ENCODE measurements at places on chromosomes 7 and 10. TPM values are rescaled to one million over a fixed set of nuclear protein-coding genes. Genes with fewer than 3 reads are reported as not detected.

Gene ASAH2
- 3.7 TPM for total RNA-seq

Gene NPY
- not detected for total RNA-seq

Gene C10orf53
- 0.09 TPM for total RNA-seq

Gene PITX3
- not detected for total RNA-seq

Gene CALML3
- 0.11 TPM for total RNA-seq

GRCh38 chr10:63633677-63634487 lies 112.7 kb downstream of the REEP3 start:
- H3K27ac ChIP-seq = no peak overlapping the region
- H3K36me3 ChIP-seq = no peaks in the 10 kb centered on the region
- no peak overlapping the region for H3K4me3 ChIP-seq
- no peak for DNase-seq

GRCh38 chr7:35658606-35659201 lies 36.2 kb downstream of the HERPUD2 start:
- H3K4me1 ChIP-seq = no peaks in the 10 kb centered on the region
- no peaks in the 10 kb centered on the region for H3K36me3 ChIP-seq
- H3K27me3 ChIP-seq = no peaks in the 10 kb centered on the region
- H3K4me3 ChIP-seq = no peak overlapping the region

DNA sequence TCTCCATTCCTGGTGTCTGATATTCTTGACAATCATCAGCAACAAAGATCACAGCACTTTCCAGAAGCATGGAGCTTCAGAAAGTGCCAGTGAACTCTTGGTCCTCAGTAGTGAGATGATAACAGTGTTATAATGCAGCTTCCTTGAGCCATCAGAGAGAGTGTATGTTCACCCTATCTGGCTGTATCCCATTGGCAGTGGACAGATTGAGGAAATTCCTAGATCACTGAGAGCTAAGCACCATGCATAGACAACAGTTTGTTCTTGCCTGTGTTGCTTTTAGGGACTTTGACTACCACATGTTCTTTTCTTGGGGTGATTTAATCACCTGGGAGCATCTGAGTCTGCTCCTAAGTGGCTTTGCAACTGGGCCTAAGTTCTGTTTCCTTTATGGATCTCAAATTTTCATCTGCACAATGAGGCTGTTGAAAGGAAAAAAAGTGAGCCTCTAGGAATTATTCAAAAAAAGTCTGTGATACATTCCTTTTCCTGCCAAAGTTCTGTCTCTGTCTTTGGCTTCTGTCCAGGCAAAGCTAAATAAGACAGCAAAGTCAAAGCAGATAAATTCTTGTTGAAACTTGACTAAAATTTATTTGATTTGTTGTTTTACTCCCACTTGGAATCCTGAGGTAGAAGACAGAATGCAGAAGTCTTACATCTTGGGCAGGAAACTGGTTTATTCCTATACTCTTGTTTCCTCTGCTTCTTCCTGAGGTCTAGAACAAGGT lies 14.5 kb upstream of the ZNF282 start:
- peak; percentile 35 for DNase-seq
- no peak overlapping the region for H3K4me3 ChIP-seq
- no peak overlapping the region for H3K27ac ChIP-seq
- peaks cover 24% of the 10 kb centered on the region for H3K36me3 ChIP-seq
- no peaks in the 10 kb centered on the region for H3K27me3 ChIP-seq

DNA sequence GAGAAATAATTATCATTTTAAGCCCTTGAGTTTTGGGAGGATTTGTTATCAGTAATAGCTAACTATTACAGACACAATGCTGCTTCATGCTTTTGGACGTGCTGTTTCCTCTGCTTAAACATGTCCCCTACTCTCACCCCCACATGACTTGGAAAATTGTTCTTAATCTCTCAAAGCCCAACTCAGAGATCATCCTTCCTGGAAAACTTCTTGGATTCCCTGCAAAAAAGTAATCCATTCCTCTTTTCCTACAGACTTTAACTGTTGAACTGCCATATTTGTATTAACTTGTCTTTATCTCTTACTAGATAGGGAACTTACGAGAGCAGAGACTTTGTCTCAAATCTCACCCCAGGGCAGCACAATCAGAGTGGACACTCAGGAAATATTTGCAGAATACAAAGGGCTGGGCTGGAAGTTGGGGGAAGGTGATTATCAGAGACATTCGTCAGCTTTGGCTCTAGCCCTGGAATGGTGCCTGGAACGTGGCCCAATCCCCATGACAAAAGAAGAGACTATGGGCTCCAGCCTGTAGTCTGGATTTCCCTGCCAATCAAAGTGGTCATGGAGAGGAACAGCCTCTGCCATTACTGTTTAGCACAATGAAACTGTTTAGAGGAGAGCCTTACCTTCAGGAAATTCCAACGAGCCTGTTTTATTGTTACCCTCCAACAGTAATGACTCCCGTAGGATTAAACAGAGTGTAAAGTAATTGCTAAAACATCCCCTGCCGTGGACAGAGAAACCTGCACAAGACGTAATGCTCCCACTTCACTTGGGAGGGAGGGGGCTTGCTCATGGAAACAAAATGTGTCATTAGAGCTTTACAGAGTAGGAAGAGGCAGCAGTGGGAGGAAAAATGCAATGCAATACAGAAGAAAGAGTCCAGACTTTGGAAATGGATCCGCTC lies 140.4 kb upstream of the AUTS2 start:
- H3K4me1 ChIP-seq = no peaks in the 10 kb centered on the region
- no peaks in the 10 kb centered on the region for H3K36me3 ChIP-seq
- no peaks in the 10 kb centered on the region for H3K27me3 ChIP-seq
- no peak overlapping the region for H3K4me3 ChIP-seq
- peak; percentile 49 for DNase-seq

DNA sequence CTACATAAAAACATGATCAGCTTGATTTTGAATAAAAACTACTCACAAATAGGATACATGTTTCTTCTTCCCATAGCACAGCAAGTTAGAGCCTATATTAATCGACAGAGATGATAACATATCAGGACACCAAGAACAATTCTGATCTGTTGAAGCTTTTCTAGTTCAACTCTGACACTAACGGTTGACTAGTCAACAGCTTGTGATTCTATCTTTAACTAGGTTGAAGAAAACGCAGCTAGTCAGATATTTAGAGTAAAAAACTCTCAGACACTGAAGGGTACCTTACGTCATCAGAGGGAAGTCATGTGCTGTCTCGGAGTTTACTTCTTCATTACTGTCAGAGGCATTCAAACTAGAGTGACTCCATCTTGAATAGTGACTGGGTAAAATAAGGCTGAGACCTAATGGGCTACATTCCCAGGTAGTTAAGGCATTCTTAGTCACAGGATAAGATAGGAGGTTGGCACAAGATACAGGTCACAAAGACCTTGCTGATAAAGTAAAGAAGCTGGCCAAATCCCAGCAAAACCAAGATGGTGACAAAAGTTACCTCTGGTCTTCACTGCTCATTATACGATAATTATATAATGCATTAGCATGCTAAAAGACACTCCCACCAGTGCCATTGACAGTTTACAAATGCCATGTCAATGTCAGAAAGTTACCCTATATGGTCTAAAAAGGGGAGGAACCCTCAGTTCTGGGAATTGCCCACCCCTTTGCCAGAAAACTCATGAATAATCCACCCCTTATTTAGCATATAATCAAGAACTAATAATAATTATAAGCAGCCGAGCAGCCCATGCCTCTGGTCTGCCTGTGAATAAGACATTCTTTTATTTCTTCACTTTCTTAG lies 21.3 kb downstream of the CCDC71L start:
- no peaks in the 10 kb centered on the region for H3K36me3 ChIP-seq
- H3K4me3 ChIP-seq = no peak overlapping the region
- no peaks in the 10 kb centered on the region for H3K27me3 ChIP-seq
- H3K27ac ChIP-seq = no peak overlapping the region

DNA sequence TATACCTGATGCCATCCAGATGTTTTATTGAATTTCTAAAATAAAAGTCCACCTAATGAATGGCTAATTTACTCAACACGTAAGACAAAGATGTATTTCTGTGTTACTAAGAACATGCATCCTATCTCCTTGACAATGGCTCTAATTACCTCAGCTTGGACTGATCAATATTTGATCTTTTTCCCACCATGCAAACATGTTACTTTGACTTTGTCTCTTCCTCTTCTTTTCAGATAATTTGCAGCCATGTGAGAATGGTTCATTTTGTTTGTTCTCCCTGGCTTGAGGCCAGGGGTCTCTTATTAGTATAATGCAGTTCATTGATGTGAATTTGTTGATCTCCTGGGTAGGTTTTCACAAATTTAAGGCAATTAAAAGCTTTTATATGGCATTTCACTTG lies 302.1 kb downstream of the ADK start:
- peaks cover 2% of the 10 kb centered on the region for H3K36me3 ChIP-seq
- H3K4me3 ChIP-seq = no peak overlapping the region
- no peaks in the 10 kb centered on the region for H3K27me3 ChIP-seq

GRCh38 chr10:13658871-13659685 lies 72.3 kb downstream of the PRPF18 start:
- peaks cover 23% of the 10 kb centered on the region for H3K36me3 ChIP-seq
- DNase-seq = peak; percentile 76
- H3K4me3 ChIP-seq = no peak overlapping the region
- H3K4me1 ChIP-seq = no peaks in the 10 kb centered on the region

- H3K4me1 ChIP-seq = no peaks in the 10 kb centered on the region
- peak overlapping the region; percentile 76 for H3K27ac ChIP-seq
- DNase-seq = peak; percentile 55
- H3K27me3 ChIP-seq = no peaks in the 10 kb centered on the region
- no peak overlapping the region for H3K4me3 ChIP-seq
- H3K36me3 ChIP-seq = no peaks in the 10 kb centered on the region
Measured at GRCh38 chr7:106139265-106140251, 27.4 kb upstream of the SYPL1 start.

DNA sequence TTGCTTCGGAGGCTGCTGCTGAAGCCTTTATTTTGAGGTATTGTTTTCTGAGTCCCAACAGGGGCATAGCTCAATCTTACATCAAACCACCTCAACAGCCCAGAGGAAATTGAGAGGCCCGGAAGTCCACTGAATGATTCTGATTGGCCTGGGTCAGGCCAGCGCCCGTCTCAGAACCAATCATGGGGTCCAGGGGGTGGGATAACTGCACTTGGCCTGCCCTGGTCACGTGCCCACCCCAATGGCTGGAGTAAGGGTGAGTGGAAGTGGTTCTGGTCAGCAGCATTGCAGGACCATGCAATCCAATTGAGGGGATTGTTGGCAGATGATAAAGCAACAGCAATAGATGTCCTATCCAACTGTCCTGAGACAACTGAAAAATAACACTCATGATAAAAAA lies 190.6 kb downstream of the HERPUD2 start:
- no peak for DNase-seq
- H3K36me3 ChIP-seq = no peaks in the 10 kb centered on the region
- no peak overlapping the region for H3K27ac ChIP-seq
- H3K4me3 ChIP-seq = no peak overlapping the region
- H3K27me3 ChIP-seq = no peaks in the 10 kb centered on the region

DNA sequence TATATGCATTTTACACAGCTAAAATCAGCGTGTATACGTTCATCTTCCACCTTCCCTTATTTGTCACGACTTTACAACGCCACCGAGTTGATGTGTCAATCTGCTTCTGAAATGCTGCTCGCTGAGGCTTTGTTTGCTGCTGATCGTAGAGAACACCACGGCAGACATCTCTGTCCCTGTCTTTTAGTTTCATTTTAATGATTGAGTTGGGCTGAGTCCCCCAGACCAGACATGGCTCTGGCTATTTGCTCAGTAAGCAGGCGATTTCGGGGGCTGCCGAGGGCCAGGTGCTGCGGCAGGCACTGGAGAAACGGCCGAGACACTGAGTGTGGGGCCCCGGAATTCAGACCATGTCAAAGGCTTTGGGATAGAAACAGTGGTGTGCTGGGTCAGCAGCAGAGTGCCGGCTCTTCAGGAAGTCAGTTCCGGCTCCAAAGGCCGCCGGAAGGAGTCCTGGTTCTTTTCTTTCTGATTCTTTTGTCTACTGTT lies 5.0 kb downstream of the LRRC27 start:
- DNase-seq = peak; percentile 18
- H3K27me3 ChIP-seq = no peaks in the 10 kb centered on the region
- peak overlapping the region; percentile 58 for H3K4me3 ChIP-seq
- H3K4me1 ChIP-seq = peaks cover 6% of the 10 kb centered on the region
- H3K27ac ChIP-seq = peak overlapping the region; percentile 96

- peak; percentile 0 for DNase-seq
- no peaks in the 10 kb centered on the region for H3K4me1 ChIP-seq
- H3K4me3 ChIP-seq = no peak overlapping the region
- H3K36me3 ChIP-seq = no peaks in the 10 kb centered on the region
- H3K27ac ChIP-seq = no peak overlapping the region
- no peaks in the 10 kb centered on the region for H3K27me3 ChIP-seq
Measured at GRCh38 chr7:157475601-157476000, 138.8 kb downstream of the DNAJB6 start.

DNA sequence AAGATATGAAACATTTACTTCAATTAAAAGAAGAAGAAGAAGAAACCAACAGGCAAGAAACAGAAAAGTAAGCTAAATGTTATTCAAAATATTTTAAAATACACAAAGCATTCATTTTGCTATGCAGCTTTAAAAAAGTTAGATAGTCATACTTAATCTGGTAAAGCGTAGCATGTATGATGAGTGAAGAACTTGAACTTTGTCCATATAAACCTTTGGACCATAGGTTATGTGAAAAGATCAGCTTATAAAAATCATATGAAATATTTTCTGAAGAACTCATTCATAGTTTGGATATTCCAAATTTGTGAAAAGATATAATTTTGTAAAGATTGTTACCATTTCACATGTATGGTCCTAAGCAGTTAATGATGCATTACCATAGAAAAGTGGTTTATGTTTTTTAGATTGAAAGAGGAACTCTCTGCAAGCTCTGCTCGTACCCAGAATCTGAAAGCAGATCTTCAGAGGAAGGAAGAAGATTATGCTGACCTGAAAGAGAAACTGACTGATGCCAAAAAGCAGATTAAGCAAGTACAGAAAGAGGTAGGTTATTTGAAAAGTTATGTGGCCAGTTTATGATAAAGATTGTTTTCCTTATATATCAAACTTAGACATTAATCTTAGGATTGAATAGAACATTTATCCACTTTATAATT lies 37.3 kb downstream of the KIF20B start:
- H3K27ac ChIP-seq = no peak overlapping the region
- no peaks in the 10 kb centered on the region for H3K27me3 ChIP-seq
- H3K4me3 ChIP-seq = no peak overlapping the region
- DNase-seq = no peak
- H3K4me1 ChIP-seq = no peaks in the 10 kb centered on the region

GRCh38 chr7:112162784-112163506 lies 43.3 kb downstream of the DOCK4 start:
- no peak overlapping the region for H3K27ac ChIP-seq
- H3K4me3 ChIP-seq = no peak overlapping the region
- peaks cover 4% of the 10 kb centered on the region for H3K4me1 ChIP-seq
- no peaks in the 10 kb centered on the region for H3K36me3 ChIP-seq

- H3K36me3 ChIP-seq = no peaks in the 10 kb centered on the region
- no peak overlapping the region for H3K4me3 ChIP-seq
- H3K4me1 ChIP-seq = peaks cover 1% of the 10 kb centered on the region
Measured at GRCh38 chr7:42479452-42479815, 242.4 kb upstream of the GLI3 start.

DNA sequence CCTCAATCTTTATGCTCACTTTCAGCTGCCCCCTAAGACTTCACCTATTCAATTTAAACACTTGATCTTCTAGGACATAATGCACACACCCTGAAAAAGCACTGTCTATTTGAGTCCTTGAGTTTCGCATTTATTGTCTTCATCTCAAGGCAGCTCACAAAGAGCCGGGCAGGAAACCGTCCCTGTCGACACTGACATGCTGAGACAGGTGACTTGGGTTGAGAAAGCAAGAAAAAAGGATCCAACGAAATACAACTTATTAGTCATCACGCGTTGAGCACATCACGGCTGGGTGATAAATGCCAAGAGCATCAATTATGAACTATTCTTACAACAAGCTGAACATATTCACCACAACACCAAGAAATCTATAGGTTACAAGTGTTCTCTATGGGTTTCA lies 91.1 kb downstream of the CALN1 start:
- no peak overlapping the region for H3K4me3 ChIP-seq
- H3K27ac ChIP-seq = no peak overlapping the region
- no peaks in the 10 kb centered on the region for H3K4me1 ChIP-seq
- H3K36me3 ChIP-seq = no peaks in the 10 kb centered on the region
- DNase-seq = no peak

All from lung (tissue), 17 donors.